ENCODE measurements at places on chromosomes 7 and 10.

DNA sequence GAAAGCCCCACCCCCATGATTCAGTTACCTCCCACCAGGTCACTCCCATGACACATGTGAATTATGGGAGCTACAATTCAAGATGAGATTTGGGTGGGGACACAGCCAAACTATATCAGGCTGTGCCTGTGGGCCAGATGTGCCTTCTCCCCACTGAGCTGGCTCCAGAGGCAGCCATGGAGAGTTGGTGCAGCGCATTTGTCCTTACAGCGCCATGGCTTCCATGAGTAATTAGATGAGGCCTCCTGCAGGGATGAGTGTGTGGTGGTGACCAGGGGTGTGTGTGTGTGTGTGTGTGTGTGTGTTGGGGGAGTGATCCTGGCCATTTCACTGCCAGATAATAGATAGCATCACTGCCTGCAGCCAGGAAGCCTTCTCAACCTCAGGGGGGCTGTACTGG, 94.6 kb downstream of the FANK1 start:
- no peak for DNase-seq

DNA sequence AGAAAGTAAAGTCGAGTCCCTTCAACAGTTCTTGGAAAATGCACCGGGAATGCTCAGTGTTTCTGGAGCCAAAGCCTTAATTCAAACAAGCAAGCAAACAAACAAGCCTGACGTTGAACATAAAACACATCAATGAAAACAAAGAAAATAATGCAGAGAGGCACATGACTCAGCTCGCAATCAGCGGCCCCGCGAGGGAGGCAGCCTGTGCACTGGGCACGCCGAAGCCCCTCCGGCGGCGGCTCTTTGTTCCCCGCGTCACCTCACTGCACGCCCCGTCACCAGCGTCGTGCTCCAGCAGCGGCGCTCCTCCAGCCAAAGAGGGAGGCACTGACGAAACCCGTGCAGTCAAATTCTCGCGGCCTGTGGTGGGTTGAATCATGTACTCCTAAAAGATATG, 151.5 kb downstream of the DNAJB6 start:
- no peak for DNase-seq

DNA sequence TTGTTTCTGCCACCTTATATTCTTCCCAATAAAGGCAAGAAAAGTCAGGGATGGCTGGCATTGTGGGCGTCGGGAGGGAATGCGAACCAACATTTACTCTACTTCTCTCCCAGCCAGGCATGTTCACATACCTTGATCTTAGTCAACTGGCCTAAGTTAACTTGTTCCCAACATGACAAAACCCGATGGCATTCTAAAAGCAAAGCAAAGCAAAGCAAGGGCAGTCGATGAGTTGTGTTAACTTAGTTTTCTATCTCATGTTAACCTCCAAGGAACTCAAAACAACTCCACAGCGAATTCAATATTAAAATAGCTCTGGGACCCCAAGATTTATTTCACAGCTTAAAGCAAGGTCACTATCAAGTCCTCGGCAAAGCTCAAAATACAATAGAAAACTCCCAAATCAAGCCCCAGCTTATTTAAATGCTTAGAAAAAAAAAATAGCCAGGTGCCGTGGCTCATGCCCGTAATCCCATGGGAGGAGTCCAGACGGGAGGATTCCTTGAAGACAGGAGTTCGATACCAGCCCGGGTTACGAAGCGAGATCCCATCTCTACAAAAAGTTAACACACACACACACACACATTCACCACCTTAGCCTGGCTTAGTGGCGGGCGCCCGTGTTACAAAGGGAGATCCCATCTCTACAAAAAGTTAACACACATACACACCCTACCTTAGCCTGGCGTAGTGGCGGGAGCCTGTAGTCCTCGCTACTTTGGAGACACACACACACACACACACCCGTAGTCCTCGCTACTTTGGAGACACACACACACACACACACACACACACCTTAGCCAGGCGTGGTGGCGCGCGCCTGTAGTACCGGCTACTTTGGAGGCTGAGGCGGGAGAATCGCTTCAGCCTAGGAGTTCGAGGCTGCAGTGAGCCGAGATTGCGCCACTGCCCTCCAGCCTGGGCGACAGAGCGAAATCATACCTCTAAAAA, 901 bp upstream of the CCNY start:
- no peak for DNase-seq

DNA sequence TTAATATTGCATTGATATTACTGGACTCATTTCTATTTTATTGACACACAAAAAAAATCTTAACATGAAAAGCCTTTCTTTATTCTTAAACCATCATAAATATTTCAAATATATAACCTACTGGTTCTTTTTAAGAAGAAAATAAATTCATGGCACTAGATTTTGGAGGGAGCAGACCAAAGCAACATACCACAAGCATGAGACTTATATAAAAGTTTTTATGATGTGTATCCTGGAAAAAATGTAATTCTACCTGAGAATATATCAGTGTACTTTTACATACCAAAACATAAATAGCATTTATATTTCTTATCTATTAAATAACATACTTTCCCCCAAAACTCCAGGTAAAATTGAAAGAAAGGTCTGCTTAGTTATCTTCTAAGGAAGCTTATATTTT, 508.2 kb upstream of the SEMA3D start:
- no peak for DNase-seq

GRCh38 chr10:84432891-84433290, 104.5 kb downstream of the CCSER2 start:
- DNase-seq = no peak

DNA sequence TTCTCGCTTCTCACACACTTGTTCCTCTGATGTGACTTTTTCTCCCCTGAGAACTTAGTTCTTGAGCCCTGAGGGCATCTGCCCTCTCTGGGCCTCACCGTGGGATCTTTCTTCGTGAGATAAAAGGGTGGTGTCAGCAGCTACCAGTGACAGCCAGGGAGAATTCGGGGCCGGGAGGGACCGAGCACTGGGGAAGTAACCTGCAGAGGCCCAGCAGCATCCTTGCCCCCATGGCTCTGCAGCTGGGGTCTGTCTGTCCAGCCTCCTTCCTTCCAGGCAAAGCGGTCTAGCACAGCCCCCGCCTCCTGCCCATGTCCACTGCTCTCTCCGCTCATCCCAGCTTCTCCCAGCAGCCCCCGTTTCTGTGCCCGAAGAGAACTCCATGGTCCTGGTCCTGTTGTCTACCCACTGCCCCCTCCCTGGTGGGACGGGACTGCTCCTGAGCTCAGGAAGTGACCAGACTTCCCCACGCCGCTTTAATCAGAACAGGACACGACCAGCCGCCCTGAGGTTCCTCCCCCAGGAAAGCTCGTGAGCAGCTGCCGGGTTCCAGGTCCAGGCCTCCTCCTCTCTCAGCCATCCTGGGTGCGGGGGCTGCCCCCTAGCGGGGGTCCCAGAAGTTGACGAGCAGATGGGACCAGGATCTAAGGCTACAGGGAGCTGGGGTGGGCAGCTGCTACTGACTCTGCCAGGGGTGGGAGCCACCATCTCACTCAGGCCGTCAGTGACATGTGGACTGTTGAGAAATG, 187.5 kb downstream of the WDR37 start:
- DNase-seq = no peak

GRCh38 chr10:7634142-7634894, 32.4 kb downstream of the ITIH5 start:
- no peak for DNase-seq

- DNase-seq = no peak
Measured at GRCh38 chr7:88218429-88218745, 1.5 kb downstream of the SRI start.

GRCh38 chr10:128763588-128763987, 637.4 kb upstream of the MKI67 start:
- DNase-seq = no peak

DNA sequence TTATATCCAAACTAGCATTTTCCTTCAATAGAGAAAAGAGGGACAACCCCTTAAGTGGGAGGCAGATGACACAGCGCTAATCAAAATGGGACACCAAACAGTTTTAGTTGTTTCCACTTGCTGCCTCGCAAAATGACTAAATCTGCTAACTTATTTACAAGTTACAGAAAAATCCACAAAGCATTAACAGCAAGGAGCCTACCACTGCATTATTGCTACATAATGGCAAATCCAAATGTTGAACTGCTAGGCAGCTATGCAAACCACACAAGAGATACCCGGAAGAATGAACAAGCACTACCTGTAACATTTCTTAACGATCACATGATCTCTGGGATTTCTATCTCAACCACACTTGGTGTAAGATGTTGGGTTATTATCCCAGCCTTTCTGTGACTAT, 96.7 kb downstream of the SFMBT2 start:
- DNase-seq = no peak

- no peak for DNase-seq
Measured at GRCh38 chr7:24910551-24911212, 69.3 kb downstream of the OSBPL3 start.

DNA sequence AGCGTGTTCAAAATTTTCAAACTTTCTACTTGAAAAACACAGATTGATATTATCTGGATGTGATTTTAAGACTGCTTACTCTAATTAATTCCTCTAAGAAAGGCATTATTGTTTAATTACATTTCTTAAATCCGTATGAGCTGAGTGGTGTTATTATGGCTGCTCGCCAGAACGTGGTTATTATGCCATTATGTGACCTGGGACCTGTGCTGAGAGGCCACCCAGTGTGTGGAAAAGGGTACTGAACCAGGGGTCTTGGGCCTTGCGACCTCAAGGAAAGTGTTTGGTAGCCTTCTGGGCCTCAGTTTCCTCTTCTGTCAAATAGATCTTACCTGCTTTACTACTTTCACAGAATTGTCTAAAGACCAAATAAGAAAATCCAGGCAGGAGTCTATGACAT, 15.4 kb downstream of the LGI1 start:
- DNase-seq = no peak

GRCh38 chr7:103525937-103526336, 79.9 kb upstream of the SLC26A5 start:
- DNase-seq = no peak

DNA sequence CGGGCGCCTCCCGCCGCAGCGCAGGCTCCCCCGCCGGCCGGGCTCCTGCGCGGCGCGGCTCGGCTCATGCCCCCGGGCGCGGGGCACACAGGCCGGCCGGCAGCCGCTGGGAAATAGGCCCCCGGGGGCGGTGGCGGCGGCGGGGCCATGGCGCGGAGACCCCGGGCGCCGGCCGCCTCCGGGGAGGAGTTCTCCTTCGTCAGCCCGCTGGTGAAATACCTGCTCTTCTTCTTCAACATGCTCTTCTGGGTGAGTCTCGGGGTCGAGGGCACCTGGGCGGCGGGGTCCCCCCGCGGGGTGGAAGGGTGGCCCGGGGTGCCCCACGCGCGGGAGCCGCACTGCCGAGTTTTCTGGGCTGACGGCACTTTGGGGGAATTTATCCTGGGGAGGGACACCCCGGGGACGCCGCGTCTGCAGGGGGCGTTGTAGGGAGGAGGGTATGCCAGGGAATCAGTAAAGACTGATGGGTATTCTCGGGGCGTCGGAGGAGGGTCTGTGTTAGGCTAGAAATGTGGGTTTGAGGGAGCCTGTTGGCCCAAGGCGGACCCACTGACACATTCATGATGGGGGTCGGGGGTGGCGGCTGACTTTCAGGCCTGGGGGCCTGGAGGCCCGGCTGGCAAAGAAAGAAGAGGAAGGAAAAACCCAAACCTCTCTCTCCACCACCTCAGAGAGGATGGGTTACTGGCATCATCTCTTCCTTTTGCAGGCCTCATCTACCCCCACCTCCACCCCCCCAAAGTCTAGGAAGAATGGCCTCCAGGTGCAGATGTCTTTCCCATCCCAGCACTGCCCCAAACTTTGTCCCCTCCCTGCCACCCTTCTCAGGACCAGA, 544 bp downstream of the TSPAN33 start:
- DNase-seq = no peak

GRCh38 chr10:85921789-85922188, 444.8 kb downstream of the GRID1 start:
- no peak for DNase-seq

DNA sequence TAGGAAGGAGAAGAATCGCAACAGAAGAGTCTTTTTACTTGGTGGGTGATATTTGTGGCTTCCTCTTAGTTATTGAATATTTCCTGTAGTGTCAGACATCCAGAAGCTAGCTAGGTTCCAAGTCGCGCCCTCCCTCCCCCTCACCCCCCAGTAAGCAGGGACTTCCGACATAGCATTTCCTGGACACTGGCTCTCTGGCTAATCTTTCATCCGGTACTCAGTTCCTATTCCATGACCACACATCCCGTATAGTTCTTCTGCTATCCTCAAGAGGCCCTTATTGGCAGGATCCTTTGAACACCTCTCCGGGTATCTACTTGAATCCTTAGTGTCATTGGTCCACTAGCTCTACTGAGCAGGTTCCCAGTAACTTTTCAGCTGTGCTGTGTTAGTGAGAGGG, 167.8 kb downstream of the HDAC9 start:
- no peak for DNase-seq

- peak; percentile 84 for DNase-seq
Measured at GRCh38 chr7:47100817-47101435, 481.0 kb downstream of the TNS3 start.
